ENCODE measurements at places on chromosomes 6 and 20.

- no peak for DNase-seq
Measured at GRCh38 chr20:6767126-6767535, 355 bp upstream of the BMP2 start.

- no peak for DNase-seq
Measured at GRCh38 chr6:131581523-131581922, 8.5 kb downstream of the ARG1 start.

DNA sequence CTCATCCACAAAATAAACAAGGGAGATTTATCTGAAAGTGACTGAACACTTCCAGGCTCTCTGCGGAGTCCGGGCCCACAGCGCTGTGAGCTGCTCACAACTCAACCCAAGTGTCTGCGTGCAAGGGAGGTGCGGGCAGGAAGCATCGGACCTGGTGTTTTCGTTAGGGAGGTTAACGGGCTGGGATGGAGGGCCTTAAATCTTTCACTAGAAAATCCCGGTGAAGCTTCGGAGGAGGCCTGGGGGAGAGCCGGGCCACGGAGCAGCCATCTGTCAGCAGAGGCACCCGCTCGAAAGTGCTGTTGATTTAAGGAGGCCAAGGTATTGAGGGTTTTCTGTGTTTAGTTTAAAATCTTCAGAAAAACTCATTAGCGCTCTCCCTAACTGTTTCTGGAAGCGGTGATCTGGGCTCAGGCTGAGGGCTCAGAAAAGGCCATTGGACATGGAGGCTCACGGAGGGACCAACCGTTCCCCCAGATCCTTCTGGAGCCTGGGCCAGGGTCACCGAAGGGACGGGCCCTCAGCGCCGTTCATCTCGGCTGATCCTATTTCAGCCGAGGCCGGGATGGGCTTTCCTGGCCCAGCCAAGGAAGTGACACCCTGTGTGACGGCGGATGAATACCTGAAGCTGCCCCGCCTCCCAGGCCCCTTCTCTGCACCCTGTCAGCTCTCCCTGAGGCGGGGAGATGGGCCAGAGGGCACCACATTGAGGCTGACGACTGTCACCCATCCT, 20.7 kb downstream of the GATA5 start:
- DNase-seq: no peak

DNA sequence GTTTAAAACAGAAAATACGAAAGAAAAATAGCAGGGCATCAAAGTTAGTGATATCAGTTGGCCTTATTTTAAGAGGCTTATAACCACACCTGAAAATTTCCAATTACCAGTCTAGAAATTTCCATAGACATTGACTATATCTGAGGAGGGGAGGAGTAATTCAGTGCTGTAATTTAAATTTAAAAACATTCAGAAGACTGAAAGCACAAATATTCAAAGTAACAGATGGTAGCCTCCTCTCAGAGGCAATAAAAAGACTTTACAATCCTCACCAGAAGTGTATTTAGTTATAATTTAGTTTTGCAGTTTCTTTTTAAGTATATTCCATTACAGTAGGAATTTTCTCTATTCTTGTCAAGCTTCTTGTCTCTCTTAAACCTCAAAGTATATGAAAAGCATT, 18.4 kb upstream of the LOC128125822 start:
- no peak for DNase-seq

GRCh38 chr20:16368645-16369292, 204.5 kb downstream of the KIF16B start:
- DNase-seq: no peak

DNA sequence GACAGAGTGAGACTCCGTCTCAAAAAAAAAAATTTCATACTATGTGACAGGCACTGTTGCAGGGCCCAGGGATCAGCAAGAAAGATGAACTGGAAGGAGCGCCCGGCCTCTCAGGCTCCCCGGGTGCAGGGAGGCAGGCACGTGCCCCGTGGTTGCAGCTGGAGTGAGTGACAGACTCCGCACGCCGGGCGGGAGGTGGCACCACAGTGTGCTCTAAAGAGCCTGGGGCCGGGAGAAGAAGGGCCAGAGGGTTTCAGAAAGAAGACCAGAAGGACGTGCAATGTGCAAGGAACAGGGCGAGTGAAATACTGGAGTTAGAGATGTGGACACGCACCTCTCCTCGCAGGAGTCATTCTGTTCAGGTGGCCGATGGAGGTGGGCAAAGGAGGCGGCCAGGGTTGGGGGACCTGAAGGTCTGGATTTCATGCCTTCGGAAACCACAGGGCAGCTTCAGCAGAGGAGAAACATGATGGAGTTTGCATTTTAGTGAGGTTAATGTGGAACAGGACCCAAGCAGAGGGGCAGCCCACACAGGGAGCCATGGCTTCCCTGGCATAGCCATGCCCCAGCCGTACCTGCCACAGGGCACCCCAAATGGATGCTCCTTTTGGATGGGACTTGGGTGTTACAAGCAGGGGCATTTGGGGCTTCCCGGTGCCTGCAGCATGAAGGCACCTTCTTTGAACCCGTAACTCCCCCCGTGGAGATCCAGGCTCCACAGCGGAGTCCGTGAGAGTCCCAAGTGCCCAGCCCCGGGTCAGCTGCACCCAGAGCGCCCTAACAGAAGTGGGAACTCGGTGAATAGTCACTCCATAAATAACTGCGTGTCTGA, 226.2 kb downstream of the ERMARD start:
- no peak for DNase-seq

GRCh38 chr6:105794239-105794638, 291.9 kb upstream of the PRDM1 start:
- DNase-seq: no peak

GRCh38 chr6:139030228-139030963, 1.9 kb downstream of the ABRACL start:
- no peak for DNase-seq

GRCh38 chr6:97443408-97444080, 160.5 kb upstream of the MMS22L start:
- DNase-seq: no peak

- DNase-seq: no peak
Measured at GRCh38 chr6:163723759-163724158, 309.2 kb downstream of the QKI start.

DNA sequence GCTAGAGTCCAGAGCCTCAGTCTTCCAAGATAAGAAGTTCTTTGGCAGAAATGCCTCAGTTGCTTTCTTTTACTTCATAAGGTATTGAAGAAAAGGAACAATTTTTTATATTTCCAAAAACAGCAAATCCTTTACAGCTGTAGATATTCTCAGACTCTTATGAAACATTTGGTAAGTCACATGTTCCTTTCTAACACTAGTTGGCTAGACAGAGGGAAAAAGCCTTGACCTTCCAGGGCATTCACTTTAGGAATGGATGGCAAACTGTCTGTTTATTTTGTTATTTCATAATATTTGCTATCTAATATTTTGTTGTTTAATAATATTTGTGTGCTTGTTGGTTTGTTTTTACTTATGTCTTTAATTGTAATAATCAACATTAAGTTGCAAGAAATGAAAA, 140.8 kb downstream of the PTPRK start:
- no peak for DNase-seq

DNA sequence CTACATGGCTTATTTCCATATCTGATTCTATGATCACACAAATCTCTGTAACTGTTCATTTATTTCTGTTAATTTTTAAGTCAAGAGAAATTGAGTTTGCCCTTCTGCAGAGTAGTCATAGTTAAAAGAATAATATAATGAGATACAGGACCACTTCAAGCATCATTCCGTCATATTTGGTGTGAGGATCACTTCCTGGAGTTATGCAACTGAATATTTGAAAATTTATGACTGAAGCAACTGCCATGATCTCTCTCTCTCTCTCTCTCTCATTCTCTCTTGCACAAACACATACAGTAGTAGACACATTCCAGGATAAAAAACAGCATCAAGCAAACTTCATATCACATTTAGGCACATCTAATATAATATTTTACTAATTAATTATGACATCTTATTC, 116.4 kb downstream of the COL9A1 start:
- DNase-seq: no peak

DNA sequence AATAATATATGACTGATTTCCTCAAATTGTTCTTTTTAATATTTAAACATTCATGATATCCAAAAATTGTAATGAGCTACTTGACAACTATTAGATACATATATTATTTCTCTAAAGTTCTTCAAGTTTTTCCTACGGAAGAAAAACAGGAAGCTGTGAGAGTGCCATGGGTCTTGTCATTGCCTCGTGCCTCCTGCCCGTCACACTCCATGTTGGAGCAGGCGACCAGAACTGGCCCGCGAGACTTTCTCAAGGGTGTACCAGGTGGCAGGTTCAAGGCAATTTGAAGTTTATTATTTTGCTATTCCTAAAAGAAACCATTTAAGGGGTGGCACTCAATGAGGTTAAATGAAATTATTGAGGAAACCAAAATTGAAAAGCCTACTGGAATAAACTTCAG, 337.2 kb downstream of the HACE1 start:
- no peak for DNase-seq

GRCh38 chr20:37315021-37315451, 25.6 kb downstream of the MANBAL start:
- DNase-seq: no peak

DNA sequence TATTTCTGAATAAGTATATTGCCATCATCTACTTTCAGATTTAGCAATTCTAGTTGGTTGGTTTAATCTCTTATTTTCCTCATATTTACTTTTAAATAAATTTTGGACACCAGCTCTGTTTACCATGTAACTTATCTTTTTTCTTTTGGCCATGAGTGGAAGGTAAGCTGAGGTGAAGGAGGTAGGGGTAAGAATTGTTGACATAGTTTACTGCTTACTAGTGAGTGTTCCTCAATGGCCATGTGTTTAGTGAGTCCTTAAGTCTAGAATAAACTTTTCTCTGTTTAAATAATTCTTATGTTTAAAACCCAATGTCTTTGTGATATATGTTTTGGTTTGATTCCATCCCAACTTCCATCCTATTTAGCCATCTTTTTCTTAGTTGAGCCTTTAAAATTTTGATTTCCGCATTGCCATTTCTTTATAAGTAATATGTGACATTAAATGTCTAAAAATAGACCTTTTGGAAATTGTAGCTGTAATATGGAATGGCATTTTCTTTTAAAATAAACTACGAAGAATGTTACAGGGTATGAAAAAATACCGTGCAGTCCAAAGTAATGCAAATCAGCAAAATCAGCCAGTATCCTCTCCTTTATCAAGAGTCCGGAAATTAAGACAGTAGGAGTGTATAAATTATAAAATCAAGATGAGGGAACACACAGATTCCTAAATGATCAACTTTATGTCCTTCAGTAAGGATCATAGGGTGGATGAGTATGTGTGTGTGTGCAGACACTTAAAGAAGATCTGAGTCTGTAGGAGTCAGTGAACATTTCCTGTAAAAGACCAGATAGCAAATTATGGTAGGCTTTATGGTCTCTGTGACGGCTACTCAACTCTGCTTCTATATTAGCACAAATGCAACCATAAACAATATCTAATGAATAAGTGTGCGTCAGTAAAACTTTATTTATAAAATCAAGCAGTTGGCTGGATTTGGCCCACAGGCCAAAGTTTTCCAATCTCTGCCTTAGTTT, 10.3 kb downstream of the STXBP5 start:
- no peak for DNase-seq

- DNase-seq: no peak
Measured at GRCh38 chr20:63699466-63700198, 3.2 kb downstream of the TNFRSF6B start.

GRCh38 chr20:1629321-1629720, 9.5 kb upstream of the SIRPB1 start:
- no peak for DNase-seq

- no peak for DNase-seq
Measured at GRCh38 chr6:111874025-111874415, 768 bp upstream of the FYN start.

GRCh38 chr6:30175765-30176164, 12.4 kb downstream of the TRIM15 start:
- DNase-seq: no peak

- no peak for DNase-seq
Measured at GRCh38 chr20:40506537-40506939, 182.5 kb downstream of the MAFB start.

- DNase-seq: no peak
Measured at GRCh38 chr6:157884756-157885155, 61.7 kb downstream of the SNX9 start.

DNA sequence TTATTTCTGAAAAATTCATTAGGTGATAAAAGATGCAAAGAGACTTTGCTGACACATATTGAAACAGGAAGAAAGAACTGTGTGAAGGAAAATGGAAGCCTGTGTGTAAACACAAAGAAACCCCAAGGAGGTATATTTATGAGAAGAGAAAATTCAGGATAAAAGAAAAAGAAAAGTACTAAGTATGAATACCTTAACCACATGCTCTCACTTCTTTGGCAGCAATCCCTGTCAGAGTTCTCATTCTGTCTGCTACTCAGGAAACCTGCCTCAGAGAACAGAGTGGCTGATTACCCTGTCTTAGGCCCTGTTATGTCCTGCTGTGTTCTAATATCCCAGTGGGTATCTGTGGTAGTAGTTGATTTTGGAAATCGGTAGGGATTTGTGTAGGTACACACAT, 457.9 kb downstream of the TBC1D32 start:
- DNase-seq: no peak

DNA sequence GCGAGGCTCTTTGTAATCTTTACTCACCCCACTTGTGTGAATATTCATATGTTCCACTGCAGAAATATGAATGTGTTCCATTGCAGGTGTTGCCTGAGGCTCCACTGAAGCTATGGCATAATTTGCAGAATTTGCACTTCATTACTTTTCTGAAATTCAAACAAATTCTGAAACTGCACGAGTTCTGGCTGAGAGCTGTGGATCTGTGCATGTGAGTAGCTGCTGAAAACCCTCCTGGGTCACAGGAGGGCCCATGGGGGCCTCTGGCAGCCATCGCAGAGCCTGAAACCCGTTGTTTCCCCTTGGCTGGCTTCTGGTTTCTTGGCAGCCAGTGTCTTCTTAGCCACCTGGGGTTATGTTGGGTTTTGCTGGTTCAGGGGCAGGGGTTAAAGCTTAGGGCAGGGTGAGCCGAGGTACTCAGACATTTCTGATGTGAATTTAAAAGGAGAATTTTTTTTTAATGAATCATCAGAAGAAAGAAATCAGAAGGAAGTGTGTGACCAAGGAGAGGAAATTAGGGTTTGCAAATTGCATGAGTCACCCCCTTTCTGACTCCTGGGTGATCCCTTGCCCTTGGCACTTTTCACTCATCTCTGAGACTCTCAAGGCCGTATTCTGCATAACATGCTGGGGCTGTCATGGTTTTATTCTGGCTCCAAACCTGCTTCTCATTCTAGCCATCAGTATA, 40.6 kb downstream of the TOX2 start:
- no peak for DNase-seq

- peak; percentile 1 for DNase-seq
Measured at GRCh38 chr20:5080384-5080877, 39.3 kb downstream of the PCNA start.

- no peak for DNase-seq
Measured at GRCh38 chr6:135703007-135703406, 148.5 kb upstream of the PDE7B start.

DNA sequence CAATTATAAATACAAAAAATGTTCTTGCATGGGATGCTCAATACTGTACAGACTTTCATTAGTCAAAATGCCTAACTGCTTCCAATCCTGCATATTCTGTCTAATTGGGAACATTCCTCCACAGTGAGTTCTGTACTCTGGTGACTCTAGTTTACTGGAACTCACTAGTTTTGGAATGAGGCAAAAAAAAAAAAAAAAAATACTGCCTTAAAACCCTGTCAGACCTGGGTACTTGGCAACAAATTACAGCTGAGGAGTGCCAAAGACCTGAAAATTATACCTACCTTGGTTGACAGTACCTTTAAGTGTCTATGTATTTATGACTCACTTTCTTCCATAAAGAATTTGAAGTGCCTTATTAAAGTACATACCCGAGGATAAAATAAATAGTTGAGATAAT, 276.7 kb downstream of the FARS2 start:
- no peak for DNase-seq

All from NCI-H1436 treated with DMSO at 0.1 percent for 48 hours (cell line).